Caki2 (cell line): ENCODE measurements at places on chromosomes 6 and 20.

DNA sequence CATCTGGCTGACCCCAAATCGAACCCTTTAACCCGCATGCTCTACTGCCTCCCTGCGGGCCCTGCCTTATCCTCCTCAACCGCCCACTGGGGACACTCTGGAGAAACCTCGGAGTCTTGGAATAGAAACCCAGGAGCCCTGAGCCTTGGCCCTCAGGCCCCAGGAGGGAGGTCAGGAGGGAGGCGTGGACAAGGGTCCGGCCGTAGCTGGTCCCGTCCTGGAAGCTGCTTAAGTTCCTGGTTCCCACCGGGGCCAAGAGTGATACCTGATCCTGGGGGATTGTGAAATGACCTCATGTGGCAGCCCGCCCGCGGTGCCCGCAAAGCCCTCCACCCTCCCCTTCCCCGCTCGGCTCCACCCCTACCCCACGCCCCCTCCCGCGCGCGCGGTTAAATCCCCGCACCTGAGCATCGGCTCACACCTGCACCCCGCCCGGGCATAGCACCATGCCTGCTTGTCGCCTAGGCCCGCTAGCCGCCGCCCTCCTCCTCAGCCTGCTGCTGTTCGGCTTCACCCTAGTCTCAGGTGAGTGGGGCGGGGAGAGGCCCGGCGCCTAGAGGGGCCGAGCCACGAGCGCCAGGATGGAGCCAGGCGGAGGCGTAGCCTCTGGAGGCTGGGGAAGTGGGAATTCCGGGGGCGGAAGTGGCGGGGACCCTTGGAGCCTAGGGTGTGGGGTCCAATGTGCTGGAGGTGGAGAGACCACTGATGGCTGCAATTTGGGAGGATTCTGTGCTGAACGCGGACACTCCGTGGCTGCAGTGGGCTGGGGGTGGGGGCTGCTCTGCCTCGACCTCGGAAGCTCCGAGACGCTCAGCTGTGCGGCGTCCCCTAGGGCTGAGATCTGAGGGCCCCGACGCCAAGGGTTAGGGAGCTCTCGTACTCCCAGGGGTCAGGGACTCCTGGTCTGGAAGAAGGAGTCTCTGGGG, at the start of gene WFDC2:
Gene WFDC2, plus strand, starts transcription at position 418 of the 926 bp plus-strand sequence. Its CDS starts 29 bp downstream, at position 447.
- DNase-seq, result no peak

GRCh38 chr20:60408435-60408834, 450.2 kb downstream of the CDH26 start:
- no peak for DNase-seq

DNA sequence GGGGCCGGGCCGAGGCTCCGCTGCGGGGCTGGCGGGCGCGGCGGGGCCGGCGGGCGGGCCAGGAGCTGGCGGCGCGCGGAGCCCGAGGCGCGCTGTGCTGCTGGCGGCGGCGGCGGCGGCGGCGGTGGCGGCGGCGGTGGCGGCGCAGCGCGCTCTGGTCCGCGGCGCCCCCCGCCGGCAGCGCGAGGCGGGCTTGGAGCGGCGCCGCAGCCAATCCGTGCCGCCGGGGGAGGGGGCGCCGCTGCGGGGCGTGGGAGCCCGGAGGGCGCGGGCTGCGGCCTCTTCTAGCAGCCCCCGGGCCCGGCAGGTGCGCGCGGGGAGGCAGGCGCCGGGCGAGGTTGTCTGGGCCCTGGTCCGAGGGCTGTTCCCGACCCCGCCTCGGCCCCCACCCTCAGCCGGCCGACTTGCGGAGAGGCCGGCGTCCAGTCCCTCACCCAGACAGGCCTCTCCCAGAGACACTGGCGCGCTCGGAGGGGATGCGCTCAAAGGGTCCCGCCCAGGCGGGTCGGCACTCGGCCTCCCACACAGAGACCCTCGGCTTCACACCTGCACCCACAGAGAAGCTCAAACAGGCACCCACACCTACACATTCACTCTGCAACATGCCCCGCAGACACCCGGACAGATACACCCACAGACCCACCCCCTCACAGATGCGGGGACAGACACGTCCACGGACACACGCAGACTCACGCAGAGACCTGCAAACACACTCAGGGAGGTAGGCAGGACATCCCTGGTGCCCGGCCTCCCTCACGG, at the start of gene RIMS4:
Gene RIMS4, minus strand, starts transcription at position 156 of the 759 bp plus-strand sequence. CDS start 275 bp downstream, outside the sequence.
- DNase-seq, result no peak

GRCh38 chr6:2038092-2038491, 207.3 kb downstream of the GMDS start:
- no peak for DNase-seq
